ENCODE measurements at places on chromosomes 6 and 20.

- no peak for DNase-seq
These were observed 440.3 kb upstream of the HS3ST5 start for GRCh38 chr6:114783083-114783482.

DNA sequence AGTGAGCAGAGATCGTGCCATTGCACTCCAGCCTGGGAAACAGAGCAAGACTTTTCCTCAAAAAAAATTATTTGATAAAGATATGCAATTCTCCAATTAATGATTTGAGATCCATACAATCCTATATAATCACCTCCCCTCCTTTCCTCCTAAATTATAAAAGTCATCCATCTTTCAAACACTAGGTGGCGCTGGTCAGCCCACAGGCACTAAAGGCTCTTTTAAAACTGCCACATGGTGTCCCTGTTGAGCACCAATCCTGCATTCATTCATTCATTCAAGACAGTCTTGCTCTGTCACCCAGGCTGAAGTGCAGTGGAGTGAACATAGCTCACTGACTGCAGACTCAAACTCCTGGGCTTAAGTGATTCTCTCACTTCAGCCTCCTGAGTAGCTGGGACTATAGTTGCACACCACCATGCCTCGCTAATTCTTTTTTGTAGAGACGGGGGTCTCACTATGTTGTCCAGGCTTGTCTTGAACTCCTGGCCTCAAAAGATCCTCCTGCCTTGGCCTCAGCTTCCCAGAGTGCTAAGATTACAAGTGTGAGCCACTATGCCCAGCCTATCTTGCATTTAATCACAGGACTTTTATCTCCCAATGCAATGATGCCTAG, 58.7 kb upstream of the SLC2A12 start:
- peak; percentile 14 for DNase-seq

- DNase-seq = no peak
These were observed 23.6 kb downstream of the BCL2L1 start for GRCh38 chr20:31698803-31699718.

DNA sequence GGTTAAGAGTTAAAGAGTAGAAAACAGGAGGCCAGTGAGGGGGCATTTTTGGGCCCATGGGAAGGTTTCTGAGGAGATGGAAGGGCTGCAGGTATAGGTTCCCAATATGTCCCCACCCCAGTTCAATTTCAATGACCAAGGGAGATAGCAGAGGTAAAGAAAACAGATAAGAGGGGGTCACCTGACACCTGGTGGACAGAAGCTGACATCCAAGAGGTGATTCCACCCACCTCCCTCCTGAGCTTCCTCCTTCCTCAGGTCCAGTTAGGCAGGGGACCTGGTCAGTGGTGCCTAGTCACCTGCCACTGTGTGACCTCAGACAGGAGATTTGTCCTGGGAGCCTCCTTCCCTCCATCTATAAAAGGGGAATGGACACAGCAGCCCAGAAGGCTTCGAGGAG, 29.5 kb upstream of the MAS1L start:
- no peak for DNase-seq

- DNase-seq = no peak
These were observed 7.1 kb upstream of the TCP11 start for GRCh38 chr6:35148167-35148741.

GRCh38 chr6:13412639-13413465, 74.5 kb downstream of the GFOD1 start:
- no peak for DNase-seq

DNA sequence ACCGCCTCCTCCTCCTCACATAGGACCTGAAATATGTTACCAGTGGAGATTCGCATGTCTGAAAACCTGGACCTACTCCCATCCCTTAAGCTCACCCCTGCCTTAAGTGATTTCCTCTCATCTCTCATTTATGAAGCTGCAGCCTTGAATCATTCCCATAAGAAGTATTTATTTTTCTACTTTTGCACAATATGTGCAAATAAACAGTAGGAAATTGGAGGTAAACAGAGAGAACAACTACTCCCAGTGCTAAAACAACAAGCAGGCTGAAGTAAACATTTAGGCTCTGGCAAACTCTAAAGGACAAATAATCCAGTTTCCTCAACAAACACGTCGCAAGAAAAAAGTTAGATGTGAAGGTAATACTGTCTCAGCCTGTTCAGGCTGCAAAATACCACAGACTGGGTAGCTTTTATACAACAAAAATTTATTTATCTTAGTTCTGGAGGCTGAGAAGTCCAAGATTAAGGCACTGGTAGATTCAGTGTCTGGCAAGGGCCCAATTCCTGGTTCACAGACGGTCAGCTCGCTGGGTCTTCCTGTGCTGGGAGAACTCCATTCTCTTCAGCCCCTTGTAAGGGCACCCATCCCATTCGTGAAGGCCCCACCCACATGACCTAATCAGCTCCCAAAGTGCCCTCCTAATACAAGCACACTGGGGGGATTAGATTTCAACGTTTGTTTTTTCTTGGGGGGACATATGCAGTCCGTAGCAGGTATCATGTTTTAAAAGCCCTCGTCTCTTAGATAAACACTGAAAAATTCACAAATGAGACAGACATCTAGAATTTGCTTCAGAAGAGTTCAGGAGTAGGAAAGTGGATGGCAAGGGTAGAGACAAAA, 15.6 kb downstream of the SPATA2 start:
- no peak for DNase-seq

- no peak for DNase-seq
These were observed 112.0 kb upstream of the MTHFD1L start for GRCh38 chr6:150753371-150754064.

DNA sequence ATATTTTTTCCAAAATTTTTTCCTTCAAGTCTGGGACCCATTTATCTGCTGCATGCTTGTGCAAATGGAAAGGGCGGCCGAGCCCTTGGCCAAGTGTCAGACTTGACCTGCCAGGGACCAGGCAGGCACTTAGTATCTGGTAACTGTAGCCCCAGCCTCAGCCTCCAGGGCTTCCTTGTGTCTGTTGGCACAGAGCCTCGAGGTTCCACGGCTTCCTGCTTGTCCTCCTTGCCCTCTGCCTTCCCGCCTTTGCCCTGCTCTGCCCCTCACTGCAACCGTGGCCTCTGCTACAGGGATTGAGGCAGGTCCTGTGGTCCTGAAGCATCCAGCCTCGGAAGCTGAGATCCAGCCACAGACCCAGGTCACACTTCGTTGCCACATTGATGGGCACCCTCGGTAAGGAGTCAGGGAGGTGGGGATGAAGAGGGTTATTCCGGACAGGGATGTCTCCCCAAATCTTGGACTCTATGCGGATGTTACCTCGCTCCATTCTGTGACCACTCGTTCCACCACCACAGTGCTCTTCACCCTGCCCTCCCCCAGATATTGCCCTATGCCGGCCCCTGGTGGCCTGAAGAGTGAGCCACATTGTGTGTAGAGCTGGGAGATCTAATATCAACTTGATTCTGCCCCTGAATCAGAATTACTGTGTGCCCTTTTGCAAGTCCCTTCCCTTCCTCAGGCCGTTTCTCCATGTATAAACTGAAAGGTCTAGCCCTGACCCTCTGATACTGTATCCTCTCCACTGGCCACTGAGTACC, 41.5 kb upstream of the SRF start:
- no peak for DNase-seq

- no peak for DNase-seq
These were observed 16.5 kb downstream of the RTN4IP1 start for GRCh38 chr6:106612671-106613416.

DNA sequence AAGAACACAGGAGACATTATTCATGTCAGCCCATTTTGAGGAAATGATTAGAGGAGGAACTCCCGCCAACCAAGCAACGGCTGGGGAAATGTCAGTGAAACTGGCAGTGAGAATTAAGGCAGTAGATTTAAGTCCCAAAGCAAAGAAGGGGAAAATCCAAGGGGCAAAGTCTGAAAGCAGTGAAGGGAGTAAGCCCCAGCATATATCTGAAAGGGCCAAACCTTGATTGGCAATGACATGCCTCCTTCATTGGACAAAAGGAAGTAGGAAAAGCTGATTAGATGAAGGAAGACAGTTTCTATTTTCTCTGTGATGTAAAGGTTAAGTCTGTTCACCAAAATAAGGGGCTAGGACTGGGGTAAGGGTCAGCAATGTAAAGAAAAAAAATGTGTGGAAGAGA, 190.3 kb downstream of the RNF144B start:
- no peak for DNase-seq

- no peak for DNase-seq
These were observed 46.2 kb downstream of the TTI1 start for GRCh38 chr20:37986873-37987601.

GRCh38 chr6:90098627-90099026, 198.0 kb downstream of the BACH2 start:
- DNase-seq = no peak

GRCh38 chr20:18256440-18257090, 31.8 kb upstream of the ZNF133 start:
- no peak for DNase-seq
